Mesenteric fat pad (tissue), 1 donor: ENCODE measurements at places on chromosomes 16 and 17.

- DNase-seq: peak; percentile 94
Observed at GRCh38 chr16:3027983-3028715, 4.3 kb downstream of the THOC6 start.

- DNase-seq: no peak
Observed at GRCh38 chr16:8936421-8936820, 27.3 kb downstream of the USP7 start.

DNA sequence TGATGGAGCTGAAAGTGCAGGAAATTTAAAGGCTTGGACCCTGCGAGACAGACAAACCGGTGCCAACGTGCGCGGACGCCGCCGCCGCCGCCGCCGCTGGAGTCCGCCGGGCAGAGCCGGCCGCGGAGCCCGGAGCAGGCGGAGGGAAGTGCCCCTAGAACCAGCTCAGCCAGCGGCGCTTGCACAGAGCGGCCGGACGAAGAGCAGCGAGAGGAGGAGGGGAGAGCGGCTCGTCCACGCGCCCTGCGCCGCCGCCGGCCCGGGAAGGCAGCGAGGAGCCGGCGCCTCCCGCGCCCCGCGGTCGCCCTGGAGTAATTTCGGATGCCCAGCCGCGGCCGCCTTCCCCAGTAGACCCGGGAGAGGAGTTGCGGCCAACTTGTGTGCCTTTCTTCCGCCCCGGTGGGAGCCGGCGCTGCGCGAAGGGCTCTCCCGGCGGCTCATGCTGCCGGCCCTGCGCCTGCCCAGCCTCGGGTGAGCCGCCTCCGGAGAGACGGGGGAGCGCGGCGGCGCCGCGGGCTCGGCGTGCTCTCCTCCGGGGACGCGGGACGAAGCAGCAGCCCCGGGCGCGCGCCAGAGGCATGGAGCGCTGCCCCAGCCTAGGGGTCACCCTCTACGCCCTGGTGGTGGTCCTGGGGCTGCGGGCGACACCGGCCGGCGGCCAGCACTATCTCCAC lies at the start of gene NOG:
NOG (plus strand) TSS at position 54 of the 674 bp plus-strand sequence; CDS start at position 579, 525 bp downstream.
- DNase-seq: no peak

DNA sequence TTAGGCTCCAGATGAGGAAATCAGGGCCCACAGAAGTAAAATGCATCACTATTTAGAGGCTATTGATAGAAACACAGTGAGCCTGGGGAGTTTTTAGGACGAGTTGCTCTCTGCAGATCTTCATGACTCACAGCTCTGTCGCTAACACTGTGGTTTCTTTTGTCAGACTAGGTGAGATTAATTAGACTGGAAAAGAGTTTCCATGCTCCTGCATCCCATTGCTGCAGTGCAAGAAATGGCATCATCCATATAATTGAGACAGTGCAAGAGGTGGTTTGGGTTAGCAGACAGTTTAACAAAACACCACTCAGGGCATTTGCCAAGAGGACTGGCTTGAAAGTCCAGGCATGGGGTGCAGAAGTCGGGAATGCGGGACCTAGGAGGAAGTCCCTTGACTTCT lies 198.8 kb upstream of the CACNG5 start:
- DNase-seq: no peak

- no peak for DNase-seq
Observed at GRCh38 chr16:75120253-75120652, 3.7 kb upstream of the LDHD start.

GRCh38 chr16:66004699-66005098 lies 361.8 kb upstream of the CDH5 start:
- DNase-seq: no peak

DNA sequence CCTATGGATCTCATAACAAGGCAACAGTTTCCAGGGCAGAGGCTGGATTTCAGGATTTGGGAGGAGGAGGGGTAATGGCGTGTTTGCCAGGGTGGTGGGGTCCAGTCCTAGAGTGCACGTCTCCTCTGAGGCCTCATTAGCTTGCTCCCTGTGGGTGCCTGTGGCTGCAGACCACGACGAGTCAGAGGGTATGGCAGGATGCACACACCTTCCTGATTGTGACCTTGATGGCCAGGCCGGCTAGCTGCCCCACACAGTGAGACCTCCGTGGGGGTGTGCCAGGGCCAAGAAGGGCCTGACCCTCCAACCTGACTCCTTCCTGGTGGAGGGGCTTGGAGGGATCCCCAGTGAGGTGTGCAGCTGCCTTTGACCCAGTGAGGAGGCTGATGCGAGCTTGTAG lies 4.0 kb upstream of the SMTNL2 start:
- DNase-seq: no peak

DNA sequence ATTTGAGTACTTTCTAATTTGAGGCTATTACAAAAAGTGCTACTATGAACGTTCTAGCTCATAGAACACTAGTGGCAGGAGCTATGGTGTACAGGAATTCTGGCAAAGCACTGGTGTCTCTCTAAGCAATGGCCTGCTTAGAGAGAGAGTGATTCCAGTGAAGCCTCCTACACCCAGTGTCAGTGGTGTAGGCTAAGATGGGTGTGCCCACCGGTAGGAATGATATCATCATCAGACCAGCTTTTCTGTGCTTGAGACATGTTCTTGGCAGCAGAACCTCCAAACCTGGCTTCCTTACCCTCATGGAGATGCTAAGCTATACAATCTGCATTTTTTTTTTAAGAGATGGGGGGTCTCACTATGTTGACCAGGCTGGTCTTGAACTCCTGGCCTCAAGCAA lies 370.3 kb downstream of the SOX9 start:
- no peak for DNase-seq

DNA sequence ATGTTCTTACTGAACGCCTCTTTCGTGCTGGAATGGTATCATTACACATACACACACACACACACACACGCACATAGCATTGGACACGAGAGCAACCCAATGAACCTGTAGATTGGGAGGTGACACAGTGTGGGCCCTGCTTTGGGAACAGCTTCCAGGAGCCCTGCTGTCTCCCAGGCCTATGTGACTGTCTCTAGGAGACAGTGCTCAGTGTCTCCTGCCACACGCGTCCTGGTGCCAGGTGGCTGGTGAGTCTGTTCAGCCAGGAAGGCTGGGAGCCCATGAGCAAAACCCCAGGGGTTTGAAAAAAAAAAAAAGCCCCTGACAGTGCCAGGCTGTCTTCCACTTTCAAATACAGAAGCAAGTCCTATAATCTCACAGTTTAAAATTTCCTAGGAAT lies 2.4 kb upstream of the SPOP start:
- no peak for DNase-seq

DNA sequence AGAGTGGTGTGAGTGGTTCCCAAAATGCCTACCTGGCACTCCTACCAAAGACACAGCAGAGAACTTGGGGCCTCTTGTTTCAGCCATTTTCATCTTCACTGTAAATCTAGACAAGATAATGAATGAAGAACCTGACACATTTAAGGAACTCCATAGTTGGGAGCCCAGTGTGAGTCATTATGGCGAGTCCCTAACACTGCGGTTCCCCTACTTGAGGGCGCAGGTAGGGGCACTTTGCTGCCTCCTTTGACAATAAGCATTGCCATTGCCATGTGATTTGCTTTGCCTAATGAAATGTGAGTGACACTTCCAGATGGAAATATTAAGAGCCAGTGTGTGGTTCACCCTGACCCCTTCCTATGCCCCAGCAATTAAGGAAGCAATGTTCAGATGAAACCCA lies 517.6 kb downstream of the MAF start:
- DNase-seq: no peak

- no peak for DNase-seq
Observed at GRCh38 chr17:54085934-54086333, 263.2 kb downstream of the KIF2B start.

GRCh38 chr17:29051194-29051593 lies 8.3 kb downstream of the PIPOX start:
- no peak for DNase-seq

DNA sequence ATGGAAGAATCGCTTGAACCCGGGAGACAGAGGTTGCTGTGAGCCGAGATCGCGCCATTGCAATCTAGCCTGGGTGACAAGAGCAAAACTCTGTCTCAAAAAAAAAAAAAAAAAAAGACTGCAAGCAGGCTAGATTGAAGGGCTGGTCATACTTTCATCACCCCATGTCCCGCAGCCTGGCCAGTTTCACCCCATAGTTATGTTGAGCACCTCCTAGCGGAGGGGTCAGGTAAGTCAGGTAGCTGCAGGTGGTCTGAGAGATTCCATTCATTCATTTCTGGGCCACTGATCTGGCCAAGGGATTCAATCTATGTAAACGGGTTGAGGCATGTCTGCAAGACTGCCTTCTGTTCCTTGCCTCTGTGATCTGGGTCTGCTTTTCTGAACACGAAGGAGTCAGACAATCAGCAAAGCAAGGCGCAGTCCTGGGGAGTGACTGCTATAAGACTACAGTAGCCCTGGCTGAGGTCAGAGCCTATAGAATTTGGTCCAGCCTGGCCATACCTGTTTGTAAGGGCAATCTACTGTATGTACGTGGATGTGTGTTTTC lies 23.6 kb upstream of the BPTF start:
- no peak for DNase-seq

GRCh38 chr17:65027305-65027704 lies 29.2 kb downstream of the GNA13 start:
- no peak for DNase-seq

DNA sequence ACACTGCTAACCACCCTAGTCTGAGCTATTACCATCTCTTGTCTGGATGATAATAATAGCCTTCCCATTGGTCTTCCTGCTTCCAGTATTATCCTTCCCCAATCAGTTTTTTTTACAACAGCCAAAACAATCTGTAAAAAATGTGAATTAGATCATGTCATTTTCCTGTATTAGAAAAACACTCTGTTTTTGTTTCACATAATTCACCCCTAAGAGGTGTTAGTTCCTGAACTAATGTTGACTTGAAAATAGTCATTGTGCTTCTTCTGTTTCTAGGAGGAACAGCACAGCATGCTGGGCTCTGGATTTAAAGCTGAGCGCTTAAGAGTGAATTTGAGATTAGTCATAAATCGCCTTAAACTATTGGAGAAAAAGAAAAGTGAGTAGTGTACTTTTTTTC lies 20.0 kb downstream of the IST1 start:
- no peak for DNase-seq

DNA sequence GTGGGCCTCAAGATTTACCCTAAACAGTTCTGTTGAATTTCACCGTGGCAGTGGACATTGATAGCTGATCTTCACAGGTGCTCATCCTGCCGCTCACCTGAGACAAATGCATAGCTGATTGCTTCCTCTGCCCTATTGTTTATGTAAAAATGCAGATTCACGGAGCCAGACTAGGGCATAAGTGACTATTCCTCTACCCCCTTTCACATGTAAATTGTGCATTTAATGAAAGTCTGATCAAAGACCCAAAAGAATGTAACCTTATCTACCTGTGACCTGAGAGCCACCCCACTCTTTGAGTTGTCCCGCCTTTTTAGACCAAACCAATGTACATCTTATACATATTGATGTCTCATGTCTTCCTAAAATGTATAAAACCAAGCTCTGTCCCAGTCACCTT lies 312.4 kb upstream of the CDH5 start:
- no peak for DNase-seq

DNA sequence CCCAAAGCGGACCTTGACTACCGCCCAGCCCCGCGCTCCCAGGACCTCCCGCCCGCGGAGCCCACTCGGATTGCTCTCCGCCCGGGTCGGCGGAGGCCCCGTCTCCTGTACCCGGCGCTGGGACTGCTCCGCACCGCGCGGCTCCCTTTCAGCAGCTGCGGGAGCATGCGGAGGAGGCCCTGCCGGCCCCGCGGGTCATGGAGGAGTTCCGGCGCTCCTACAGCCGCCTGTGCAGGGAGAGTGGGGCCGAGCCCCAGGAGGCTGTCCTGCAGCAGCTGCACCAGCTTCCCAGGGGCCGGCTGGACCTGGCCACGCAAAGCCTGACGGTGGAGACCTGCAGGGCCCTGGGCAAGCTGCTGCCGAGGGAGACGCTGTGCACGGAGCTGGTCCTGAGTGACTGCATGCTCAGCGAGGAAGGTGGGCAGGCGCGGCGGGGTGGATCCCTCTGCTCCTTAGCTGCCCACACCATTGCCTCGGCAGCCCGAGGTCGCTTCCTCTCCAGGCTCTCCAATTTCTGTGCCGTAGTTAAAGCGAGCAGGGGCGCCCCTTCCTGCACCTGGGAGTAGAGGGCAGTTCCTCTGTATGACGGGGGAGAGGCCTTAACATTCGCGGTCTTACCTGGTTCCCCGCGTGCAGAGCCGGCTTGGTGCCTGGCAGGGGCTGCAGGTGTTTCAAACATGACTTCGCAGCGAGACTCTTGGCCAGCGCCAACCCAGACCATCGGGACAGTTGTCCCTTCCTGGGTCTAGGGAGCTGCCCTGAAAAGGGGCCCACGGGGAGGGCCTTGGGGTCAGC lies 539 bp downstream of the LRRC45 start:
- DNase-seq: no peak

GRCh38 chr17:72175263-72175662 lies 54.4 kb downstream of the SOX9 start:
- DNase-seq: no peak

GRCh38 chr16:5971106-5971505 lies 873.5 kb upstream of the EEF2KMT start:
- DNase-seq: no peak

DNA sequence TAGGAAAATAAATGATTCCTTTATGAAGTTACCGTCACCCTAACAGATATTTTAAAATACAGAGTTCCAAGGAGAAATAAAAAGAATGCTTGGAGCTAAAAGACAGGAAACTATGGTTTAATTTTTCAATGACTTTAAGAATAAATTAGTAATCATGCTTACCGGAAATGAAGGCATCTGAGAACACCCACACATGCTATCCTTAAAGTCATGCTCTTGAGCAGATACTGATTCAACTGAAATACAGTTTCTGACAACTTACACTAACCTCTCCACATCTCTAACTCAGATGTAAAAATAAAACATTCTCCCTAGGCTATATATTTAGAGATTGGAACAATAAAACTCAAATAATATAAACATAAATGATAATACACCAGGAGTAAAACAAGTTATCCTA lies 7.8 kb downstream of the PSMD12 start:
- no peak for DNase-seq

GRCh38 chr16:72908362-72909167 lies 139.4 kb downstream of the ZFHX3 start:
- DNase-seq: no peak

- no peak for DNase-seq
Observed at GRCh38 chr17:965311-965989, 14.1 kb downstream of the NXN start.

DNA sequence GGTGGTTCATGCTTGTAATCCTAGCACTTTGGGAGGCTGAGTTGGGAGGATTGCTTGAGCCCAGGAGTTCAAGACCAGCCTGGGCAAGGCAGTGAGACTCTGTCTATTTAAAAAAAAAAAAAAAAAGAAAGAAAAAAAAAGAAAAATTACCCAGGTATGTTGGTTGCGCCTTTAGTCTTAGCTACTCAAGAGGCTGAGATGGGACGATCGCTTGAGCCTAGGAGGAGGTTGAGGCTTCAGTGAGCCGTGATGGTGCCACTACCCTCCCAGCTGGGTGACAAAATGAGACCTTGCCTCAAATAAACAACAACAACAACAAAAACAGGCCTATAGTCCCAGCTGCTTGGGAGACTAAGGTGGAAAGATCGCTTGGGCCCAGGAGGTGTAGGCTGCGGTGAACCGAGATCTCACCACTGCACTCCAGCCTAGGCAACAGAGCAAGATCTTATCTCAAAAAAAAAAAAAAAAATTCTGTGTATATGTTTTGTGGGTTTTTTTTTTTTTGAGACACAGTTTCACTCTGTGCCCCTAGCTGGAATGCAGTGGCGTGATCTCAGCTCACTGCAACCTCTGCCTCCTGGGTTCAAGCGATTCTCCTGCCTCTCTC lies 12.5 kb upstream of the ANKRD40CL start:
- DNase-seq: no peak

GRCh38 chr17:39096508-39097149 lies 54.8 kb downstream of the PLXDC1 start:
- no peak for DNase-seq
